Activated naive CD8-positive, alpha-beta T cell treated with anti-CD3 and anti-CD28 coated beads, Interleukin-2, amount 10 ng/mL, durations not matched to agents 7 days and 5 days (primary cell): ENCODE measurements at places on chromosomes 4 and X.

DNA sequence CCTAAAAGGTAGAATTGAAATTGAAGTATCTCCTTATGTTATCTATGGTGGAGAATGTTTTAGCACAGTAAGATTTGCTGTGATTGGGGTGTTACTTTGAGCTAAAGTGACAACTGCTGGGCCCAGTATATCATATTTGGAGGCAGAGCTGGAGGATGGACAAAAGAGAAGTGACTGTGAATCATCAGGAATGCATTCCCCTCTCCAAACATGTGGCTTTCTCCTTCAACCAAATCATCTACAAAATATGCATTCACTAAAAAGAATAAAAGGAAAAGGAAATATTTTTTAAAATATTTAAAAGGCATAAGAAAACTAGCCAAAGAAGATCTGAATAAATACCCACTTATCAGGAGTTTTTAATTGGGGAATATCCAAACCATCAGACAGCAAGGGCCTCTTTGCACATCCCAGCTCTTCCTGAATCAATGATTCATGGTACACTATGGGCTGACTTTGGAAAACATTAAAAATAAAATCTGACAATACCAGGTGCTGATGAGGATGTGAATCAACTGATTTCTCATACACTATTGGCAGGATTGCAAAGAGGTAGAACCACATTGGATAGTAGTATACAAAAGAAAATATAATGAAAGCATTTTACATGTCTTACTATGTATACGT lies 671.7 kb upstream of the NR3C2 start:
- DNase-seq: no peak
- no peak overlapping the region for H3K4me3 ChIP-seq
- H3K36me3 ChIP-seq: no peaks in the 10 kb centered on the region
- no peaks in the 10 kb centered on the region for H3K27me3 ChIP-seq
- no peak overlapping the region for H3K27ac ChIP-seq

GRCh38 chr4:67542076-67542475 lies 3.2 kb downstream of the CENPC start:
- H3K27ac ChIP-seq: no peak overlapping the region
- H3K36me3 ChIP-seq: peaks cover 39% of the 10 kb centered on the region
- no peaks in the 10 kb centered on the region for H3K27me3 ChIP-seq
- no peak overlapping the region for H3K4me3 ChIP-seq
- no peak for DNase-seq

- no peaks in the 10 kb centered on the region for H3K36me3 ChIP-seq
- peaks cover 16% of the 10 kb centered on the region for H3K27me3 ChIP-seq
- H3K4me1 ChIP-seq: no peaks in the 10 kb centered on the region
- H3K4me3 ChIP-seq: no peak overlapping the region
- no peak for DNase-seq
These were observed 27.1 kb downstream of the IGFBP7 start for GRCh38 chr4:57083090-57083489.

DNA sequence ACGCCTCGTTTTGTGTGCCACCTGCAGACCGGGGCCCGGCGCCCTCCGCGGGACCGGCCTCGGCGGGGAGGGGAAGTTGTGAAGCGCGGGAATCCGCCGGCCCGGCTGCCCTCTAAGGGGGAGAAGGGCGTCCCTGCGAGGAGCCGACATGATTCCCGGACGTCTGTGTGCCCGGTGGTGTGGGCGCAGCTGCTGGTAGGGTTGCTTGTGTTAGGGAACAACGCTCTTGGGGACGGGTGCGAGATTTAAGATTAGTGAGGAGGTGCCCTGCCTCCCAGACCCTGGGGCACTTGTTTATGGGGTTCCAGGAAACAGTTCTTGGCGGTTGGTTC lies 627 bp downstream of the CDKN2AIP start:
- peaks cover 35% of the 10 kb centered on the region for H3K36me3 ChIP-seq
- no peak for DNase-seq
- H3K4me1 ChIP-seq: peaks cover 42% of the 10 kb centered on the region
- H3K4me3 ChIP-seq: peak overlapping the region; percentile 99
- peak overlapping the region; percentile 99 for H3K27ac ChIP-seq
